Fibroblast of the conjunctiva (primary cell): ENCODE measurements at places on chromosomes 1 and 21.

DNA sequence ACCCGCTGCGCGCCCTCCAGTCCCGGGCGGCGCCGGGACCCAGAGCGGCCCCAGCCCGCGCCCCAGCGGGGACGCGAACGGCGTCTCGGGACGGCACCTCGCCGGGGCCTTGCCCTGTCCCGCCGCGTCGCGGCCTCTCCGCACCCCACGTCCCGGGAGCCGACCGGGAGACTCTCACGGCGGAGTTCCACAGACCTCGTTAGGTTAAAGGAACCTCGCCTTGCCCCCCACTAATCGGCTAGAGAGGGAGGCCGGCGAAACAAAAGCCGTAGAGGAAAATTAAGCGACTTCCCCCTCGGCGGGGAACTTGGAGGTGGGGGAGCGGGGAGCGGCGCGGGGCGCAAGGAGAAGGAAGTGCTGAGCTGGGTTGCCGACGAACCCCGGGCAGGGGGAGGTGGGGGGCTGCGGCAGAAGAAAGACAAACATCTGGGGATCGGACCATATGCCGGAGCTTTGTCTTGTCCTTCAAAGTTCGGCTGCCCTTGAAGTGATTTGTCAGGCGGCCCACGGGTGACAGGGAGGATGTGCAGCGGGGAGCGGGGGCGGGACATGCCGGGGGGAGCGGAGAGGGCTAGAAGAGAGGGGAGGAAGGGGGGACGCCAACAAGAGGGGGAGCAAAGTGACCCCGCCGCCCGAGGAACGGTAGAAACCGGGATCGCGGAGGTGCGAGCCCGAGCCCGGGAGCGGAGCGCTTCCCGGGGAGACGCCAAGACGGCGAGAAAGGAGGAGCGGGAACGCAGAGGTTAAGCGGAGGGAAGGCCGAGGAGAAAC, 120.0 kb upstream of the RRP15 start:
- DNase-seq, result no peak

DNA sequence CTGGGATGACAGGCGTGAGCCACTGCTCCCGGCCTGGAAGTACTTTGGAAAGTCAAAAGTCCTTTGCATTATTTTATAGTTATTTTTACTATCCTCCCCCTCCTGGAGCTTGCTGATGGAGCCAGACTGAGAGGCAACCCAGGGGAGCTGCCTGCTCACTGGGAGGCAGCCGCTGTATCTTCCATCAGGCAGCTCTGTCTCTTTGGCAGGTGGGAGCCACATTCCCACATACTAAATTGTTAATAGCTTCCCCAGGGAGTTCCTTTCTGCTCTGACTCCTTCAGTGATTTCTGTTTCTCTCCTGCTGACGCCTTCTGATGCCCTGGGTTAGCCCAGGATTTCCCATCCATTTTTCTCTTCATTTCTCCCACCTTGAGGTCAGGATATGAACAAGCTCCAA, 4.9 kb upstream of the OPRD1 start:
- no peak for DNase-seq

GRCh38 chr1:160455153-160455517, 54.8 kb downstream of the VANGL2 start:
- DNase-seq, result no peak

- no peak for DNase-seq
Measured at GRCh38 chr1:89390707-89391106, 26.8 kb downstream of the GBP6 start.

- DNase-seq, result no peak
Measured at GRCh38 chr1:193156822-193157142, 29.6 kb downstream of the B3GALT2 start.

GRCh38 chr1:26417111-26417759, 6.6 kb downstream of the LIN28A start:
- DNase-seq, result peak; percentile 43

GRCh38 chr1:7042322-7043190, 257.3 kb downstream of the CAMTA1 start:
- no peak for DNase-seq

- no peak for DNase-seq
Measured at GRCh38 chr1:47590523-47591225, 152.8 kb downstream of the FOXD2 start.

- no peak for DNase-seq
Measured at GRCh38 chr1:230544758-230545157, 97.5 kb upstream of the COG2 start.

- no peak for DNase-seq
Measured at GRCh38 chr1:194155962-194156361, 969.5 kb upstream of the B3GALT2 start.

DNA sequence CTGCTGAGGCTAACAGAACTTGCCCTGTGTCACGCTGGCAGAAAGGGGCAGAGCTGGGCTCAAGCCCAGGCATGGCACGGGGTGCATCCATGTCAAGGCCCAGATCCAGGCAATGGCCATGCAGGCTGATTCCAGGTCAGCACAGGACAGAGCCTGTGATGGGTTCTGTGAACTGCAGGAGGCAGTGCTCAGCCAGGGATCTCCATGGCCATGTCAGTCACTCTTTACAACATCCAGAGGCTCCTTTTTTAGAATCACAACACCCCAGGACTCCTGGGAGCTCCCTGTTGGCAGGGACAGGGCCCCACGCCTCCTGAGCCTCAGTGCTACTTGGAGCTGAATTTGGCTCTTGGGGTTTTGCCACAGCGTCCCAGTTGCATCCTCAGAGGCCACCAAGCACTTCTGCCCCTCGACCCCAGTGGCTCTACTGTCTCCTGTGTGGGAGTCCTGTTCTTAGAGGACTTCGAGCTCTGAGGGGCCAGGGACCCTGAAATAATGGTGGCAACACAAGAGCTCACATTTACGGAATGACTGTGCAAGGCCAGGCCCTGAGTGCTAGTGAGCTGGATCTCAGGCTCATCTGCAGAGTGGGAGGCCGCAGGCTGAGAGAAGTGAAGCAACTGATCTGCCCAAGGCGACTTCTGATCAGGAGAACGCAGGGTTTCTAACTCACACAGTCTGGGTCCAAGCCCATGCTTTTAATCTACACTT, 211.5 kb downstream of the TRABD2B start:
- no peak for DNase-seq

DNA sequence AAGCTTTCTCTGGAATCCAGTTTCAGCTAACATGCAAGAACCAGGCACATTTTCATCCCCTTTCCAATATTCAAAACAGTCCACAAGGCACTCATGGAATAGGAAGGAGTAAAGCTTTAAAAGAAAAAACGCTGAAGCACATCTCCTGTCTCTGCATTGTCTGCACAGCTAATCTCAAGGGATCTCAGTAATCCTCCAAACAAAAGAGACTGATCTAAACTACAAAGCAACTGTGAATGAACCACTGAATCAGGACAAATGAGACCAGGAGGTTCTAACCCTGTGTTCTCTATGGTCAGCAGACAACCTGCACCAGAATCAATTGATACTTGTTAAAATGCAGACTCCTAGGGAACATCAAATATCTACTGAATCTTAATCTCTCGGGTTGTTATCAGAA, 399.0 kb downstream of the HHAT start:
- DNase-seq, result no peak

DNA sequence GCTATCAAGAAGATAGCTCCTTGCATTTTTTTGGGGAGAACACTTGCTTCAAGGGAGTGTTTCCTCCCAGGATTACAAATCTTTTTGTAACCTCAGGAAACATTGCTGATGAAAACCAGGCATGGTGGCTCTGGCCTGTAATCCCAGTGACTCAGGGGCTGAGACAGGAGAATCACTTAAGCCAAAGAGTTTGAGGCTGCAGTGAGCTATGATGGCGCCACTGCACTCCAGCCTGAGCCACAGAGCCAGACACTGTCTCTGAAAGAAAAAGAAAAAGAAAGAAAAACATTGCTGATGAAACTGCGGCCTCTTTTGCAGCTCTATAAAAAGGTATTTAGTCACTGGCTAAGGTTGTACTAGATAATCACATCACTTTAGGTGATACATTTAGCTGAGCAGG, 7.3 kb downstream of the RNU1-2 start:
- peak; percentile 52 for DNase-seq

DNA sequence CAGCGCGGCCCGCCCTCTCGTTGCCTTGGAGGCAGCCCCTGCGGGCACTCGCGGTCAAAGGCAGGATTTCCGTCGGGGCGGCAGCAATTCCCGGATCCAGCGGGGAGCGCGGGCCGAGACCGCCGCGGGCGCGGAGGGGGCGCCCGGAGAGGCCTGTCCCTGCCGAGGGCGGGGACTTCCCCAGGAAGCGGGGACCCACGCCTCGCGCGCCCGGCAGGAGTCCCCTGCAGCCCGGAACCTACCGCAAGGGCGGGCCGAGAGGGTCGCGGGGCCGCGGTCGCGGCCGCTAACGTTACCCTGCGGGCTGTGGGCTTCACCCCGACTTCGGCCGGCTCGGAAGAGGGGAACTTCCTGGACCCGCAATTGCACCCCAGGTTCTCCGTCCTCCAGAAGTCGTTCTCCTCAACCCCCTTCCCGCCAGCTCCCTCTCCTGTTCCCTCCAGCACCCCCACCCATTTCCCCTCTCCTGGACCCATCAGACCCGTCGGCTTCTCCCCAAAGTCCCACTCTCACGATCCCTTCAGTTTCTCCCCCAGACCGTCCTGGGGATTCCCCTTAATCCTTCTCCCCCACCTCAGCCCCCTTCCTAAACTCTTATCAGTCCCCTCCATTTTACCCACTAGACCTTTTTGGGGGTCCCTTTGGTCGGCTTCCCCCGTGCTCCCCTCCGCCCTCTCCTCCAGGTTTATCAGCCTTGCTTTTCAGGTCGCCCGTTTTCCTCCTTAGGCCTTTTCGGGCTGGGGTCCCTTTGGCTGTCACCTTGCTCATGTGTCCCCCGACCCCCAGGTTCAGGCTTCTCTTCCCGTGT, 604 bp downstream of the FGR start:
- DNase-seq, result no peak

GRCh38 chr1:42937141-42937696, 21.4 kb downstream of the SLC2A1 start:
- DNase-seq, result no peak

DNA sequence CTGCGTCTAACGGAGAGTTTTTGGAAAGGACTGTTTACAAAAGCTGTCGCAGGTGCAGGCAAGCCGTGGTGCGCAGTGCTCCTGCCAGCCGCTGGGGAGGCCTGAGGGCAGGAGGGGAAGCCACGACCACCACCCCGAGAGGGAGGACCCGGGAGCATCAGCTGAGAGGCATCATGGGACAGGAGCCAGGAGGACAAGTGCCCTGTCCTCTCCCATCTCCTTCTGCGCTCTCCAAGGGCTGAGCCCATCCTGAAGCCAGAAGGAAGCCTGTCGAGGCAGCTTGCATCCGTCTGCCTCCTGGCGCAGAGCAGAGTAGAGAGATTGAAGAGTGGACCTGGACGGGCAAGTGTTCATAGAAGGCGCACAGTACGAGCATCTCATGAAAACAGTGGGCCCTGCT, 310.9 kb downstream of the KIF26B start:
- no peak for DNase-seq

DNA sequence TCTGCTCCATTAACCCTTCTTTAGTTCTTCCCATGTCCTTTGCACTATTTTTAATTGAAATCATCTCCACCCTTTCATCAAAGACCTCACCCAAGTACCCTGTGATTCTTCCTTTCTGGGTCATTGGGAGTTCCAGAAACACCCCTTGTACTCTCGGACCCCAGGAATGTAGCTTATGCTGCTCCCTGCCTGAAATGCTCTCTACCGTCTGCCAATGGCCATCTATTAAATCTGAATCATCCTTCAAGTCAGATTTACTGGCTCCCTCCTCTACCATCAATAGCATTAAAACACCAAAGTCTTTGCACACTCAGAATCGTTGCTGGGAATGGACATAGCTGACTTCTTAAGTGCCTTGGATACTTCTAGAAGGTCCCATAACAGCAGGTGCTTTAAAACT, 73.2 kb upstream of the GADD45A start:
- no peak for DNase-seq
